ENCODE measurements at places on chromosomes 6 and 20.

GRCh38 chr6:130215526-130215925, 7.2 kb downstream of the SAMD3 start:
- no peak for DNase-seq

- no peak for DNase-seq
Measured at GRCh38 chr6:34555007-34555322, 1.2 kb downstream of the SPDEF start.

DNA sequence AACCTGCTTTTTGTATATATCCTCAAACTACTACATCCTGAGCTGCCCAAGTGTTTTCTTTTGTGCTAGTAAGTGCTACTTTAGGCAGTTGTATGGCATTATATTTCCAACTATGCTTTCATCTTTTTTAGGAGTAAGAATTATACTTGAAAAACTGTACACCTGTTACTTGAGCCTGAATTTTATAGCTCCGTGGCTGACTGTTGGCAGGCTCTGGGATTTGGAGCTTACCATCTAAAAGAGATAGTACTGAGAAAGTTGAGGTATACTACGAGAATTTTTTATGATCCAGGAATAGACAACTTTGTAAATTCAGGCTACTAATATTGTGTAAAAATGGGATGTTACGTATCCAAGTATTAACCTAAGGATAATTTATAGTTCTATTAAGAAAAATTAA, 32.4 kb downstream of the RNF217 start:
- DNase-seq, result no peak

- DNase-seq, result no peak
Measured at GRCh38 chr6:170317718-170318117, 11.2 kb downstream of the FAM120B start.

- DNase-seq, result no peak
Measured at GRCh38 chr6:35724059-35724458, 12.8 kb upstream of the ARMC12 start.

DNA sequence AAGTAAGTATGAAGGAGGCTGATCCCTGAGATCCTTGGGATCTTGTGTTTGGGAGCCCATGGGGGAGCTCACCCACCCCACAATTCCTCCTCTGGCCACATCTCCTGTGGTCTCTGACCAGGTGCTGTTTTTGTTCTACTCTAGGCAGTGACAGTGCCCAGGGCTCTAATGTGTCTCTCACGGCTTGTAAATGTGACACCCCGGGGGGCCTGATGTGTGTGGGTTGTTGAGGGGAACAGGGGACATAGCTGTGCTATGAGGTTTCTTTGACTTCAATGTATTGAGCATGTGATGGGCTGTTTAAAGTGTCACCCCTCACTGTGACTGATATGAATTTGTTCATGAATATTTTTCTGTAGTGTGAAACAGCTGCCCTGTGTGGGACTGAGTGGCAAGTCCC, 2.8 kb downstream of the HLA-G start:
- DNase-seq, result no peak

DNA sequence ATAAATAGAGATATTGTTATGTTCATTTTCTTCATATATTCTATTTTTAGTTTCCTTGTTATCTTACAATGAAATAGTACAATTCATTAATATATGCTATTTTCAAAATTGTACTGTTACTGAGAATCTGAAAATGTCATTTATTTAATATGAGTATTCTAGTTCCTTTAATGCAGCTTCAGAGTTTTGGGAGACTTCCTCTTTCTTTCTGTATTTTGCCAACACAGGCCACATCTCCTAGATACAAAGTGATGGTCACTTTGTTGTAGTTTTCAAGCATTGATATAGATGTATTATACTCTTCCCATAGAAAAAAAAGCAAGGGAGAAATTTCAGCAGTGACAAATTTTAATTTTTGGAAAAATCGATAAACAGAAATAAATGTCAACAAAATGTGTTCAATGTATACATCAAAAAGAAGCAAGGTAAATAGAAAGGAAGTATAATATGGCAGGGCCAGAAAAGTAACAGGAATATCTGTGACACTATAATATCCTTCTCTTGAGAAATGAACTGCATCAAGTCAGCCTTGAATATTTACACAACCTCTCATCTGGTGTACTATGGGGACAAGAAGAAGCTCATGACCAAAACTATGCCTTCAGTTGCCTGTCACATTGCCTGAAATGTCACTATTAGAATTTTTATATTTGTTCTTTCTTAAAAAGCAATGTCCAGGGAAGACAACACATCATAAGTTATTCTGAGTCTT, 396.0 kb downstream of the TBC1D32 start:
- DNase-seq, result no peak

- no peak for DNase-seq
Measured at GRCh38 chr20:2114990-2115681, 13.5 kb downstream of the STK35 start.

DNA sequence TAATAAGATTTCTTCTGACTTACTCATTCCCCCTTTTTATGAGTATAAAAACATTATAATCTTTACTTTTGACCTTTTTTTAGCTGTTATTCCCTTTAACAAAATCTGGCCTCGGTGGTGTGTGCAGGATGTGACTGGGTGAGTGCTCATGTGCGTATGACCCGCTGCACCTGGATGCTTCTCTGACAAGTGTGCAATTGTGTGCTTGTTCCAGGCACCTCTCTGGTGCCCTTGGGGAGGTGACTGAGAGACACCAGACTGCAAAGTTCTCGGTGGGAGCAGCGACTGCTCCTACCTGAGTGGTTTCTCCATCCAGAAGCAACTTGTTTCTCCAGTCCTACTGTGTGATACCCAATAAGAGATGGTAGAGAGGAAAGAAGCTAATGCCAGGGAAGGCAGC, 65.0 kb downstream of the ISM1 start:
- no peak for DNase-seq
